ENCODE measurements at places on chromosomes 2 and 18. TPM values are rescaled to one million over a fixed set of nuclear protein-coding genes. Genes with fewer than 3 reads are reported as not detected.

DNA sequence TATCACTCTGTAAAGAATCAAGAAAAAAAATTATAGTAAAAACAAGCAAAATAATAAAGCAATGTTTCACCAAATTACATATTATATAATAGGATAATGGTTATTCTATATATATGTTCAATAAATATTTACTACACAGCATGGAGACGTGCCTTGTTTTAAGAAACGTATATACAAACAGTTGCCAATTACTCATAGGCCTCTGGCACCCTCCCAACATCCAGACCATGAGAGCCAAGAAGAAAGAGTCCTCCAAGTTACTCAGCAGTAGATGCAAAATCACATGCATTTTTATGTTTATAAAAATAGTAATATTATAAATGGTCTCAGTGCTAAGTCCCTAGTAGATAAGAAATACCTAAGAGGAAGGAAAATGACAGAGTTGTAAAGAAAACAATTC is 64.8 kb downstream of the REV1 start:
- H3K27ac ChIP-seq = no peak overlapping the region
- H3K4me3 ChIP-seq = no peak overlapping the region
- H3K36me3 ChIP-seq = peaks cover 95% of the 10 kb centered on the region
- no peaks in the 10 kb centered on the region for H3K27me3 ChIP-seq

GRCh38 chr18:43870626-43871025 is 593.3 kb upstream of the SYT4 start:
- no peak for DNase-seq
- H3K4me1 ChIP-seq = peaks cover 4% of the 10 kb centered on the region
- no peaks in the 10 kb centered on the region for H3K27me3 ChIP-seq
- H3K27ac ChIP-seq = no peak overlapping the region
- no peaks in the 10 kb centered on the region for H3K36me3 ChIP-seq

Gene DHRS9
- 6.1 TPM for total RNA-seq

DNA sequence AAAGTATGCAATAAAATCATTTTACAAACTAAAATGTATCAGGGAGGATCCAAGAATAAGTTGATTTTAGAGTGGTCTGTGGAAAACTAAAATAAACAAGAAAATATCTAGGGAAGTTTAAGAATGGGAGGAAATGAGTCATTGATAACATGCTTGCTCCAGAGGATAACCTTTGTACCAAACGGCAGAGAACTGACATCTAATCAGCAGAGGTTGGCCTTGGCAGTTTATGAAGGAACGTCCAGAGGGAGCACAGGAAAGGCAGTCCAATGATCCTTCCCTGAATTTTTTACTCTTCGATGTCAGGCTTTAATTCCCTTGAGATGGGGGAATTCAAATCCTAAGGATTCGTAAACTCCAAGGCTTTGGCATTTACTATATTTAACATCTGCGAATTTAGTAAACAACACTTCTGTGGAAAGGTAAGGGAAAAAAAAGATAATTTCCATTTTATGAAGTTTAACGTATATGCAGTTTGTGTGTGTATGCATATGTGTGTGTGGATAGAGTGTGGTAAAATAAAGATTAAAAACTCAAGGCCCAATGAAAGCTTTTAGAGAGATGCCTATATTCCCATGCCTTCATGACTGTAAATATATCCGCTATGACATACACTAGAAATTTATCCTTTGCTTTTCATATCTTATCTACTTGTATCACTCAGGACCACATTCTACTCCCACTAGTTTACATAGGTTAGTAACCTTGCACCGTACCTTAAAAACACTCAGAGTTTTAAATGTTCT is 8.7 kb upstream of the INPP1 start:
- no peak for DNase-seq
- H3K27me3 ChIP-seq = no peaks in the 10 kb centered on the region
- H3K27ac ChIP-seq = peak overlapping the region; percentile 41
- no peaks in the 10 kb centered on the region for H3K4me1 ChIP-seq
- H3K36me3 ChIP-seq = no peaks in the 10 kb centered on the region
- H3K4me3 ChIP-seq = no peak overlapping the region

DNA sequence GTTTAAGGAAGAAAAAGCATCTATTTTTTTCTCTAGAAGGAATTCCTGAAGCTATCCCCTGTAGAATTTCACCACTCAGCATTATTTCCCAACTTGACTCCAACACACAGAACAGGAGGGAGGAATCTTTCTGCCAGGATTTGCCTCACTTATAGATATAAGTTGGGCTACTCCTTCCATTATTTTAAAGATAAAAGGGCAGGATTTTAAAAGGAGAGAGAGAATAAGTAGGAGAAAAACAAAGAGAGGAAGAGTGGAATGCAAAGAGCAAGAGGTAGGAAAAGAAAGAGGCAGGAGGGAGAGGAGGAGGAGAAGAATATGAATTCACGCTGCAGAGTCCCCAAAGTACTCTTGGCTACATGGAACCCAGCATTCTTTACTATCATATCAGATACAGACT is 182.5 kb downstream of the TCF4 start:
- no peaks in the 10 kb centered on the region for H3K36me3 ChIP-seq
- H3K4me1 ChIP-seq = peaks cover 13% of the 10 kb centered on the region
- no peak overlapping the region for H3K4me3 ChIP-seq
- H3K27ac ChIP-seq = peak overlapping the region; percentile 46
- DNase-seq = no peak

Gene CACNB4
- total RNA-seq = 17.3 TPM

Gene RASGRP3
- total RNA-seq = 13.7 TPM

Gene KIAA2012
- total RNA-seq = 2.8 TPM

GRCh38 chr2:53941749-53942148 is 29.0 kb downstream of the PSME4 start:
- no peak overlapping the region for H3K4me3 ChIP-seq
- H3K4me1 ChIP-seq = no peaks in the 10 kb centered on the region
- no peaks in the 10 kb centered on the region for H3K27me3 ChIP-seq
- no peak overlapping the region for H3K27ac ChIP-seq
- peaks cover 51% of the 10 kb centered on the region for H3K36me3 ChIP-seq

DNA sequence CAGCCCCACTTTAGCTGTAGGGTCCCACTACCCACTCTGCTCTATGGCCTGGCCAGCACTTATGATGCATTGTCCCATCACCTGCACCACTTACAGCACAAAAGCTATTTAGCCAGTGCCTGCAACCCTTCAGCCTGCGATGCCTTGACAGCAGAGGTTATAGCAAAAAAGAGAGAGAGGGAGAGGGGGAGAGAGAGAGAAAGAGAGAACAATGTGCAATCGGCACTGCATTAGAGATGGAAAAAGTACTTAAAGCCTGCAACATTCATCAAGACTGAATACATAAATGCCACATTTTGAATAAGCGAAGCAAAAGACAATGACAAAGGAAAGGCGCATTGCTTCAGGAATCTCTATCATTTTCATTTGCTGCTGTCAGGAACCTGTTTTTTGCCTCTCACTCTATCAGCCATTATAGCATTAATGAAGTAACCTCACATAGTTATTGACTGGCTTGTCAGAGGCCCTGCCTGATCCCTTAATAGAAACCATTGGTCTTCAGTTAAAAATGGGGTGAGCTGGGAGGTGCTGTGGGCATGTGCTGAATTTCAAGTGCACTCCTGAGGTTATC is 833.1 kb downstream of the BCL11A start:
- no peak for DNase-seq
- no peaks in the 10 kb centered on the region for H3K27me3 ChIP-seq
- no peaks in the 10 kb centered on the region for H3K4me1 ChIP-seq
- H3K4me3 ChIP-seq = no peak overlapping the region

- H3K27ac ChIP-seq = no peak overlapping the region
- H3K27me3 ChIP-seq = no peaks in the 10 kb centered on the region
- no peak overlapping the region for H3K4me3 ChIP-seq
- H3K36me3 ChIP-seq = peaks cover 5% of the 10 kb centered on the region
- DNase-seq = peak; percentile 68
Measured at GRCh38 chr2:120110507-120110906, 97.6 kb downstream of the EPB41L5 start.
